ENCODE measurements at places on chromosomes 7 and 10. TPM values are rescaled to one million over a fixed set of nuclear protein-coding genes. Genes with fewer than 3 reads are reported as not detected.

GRCh38 chr7:1716263-1717094, 46.4 kb downstream of the ELFN1 start:
- DNase-seq: no peak

DNA sequence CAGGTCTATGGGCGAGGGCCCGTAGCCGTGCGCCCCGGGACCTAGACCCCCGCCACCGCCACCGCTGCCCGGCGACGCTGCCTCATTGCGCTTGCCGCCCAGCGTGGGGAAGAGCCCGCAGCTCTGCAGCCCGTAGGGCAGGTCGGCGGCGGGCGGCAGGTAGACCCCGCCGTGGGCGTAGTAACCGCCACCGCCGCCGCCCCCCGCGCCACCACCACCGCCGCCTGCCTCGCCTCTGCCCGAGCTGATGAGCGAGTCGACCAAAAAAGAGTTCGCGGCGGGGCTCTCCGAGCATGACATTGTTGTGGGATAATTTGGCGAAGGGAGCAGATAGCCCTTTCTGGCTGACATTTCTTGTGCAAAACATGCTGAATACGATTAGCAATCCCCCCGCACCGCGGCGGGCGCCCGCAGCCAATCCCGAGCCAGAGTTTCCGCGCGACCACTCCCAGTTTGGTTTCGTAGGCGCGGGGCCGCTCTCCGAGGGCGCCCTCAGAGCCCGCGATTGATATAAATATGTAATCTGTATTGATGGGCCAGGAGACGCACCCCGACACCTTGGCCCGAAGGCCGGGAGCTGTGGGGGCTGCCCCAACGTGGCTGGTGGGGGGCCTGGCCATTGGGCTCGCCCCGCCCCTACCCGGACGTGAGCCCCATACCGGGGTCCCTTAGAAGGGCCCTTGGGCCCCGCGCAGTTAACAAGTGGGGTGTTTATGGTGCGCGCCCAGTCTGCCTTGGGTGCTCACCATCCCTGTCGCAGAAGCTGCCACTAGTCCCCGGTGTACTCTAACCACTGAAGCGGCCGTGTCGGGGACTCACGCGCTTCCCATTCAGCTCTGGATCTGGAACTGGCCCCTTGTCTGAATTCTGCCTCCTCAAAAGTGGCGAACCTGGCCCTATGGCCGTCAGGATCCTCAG, at the start of gene HOXA10:
TSS of gene HOXA10 (minus strand) at position 365 of the 918 bp plus-strand sequence. CDS start at position 351, 14 bp downstream.
- no peak for DNase-seq

DNA sequence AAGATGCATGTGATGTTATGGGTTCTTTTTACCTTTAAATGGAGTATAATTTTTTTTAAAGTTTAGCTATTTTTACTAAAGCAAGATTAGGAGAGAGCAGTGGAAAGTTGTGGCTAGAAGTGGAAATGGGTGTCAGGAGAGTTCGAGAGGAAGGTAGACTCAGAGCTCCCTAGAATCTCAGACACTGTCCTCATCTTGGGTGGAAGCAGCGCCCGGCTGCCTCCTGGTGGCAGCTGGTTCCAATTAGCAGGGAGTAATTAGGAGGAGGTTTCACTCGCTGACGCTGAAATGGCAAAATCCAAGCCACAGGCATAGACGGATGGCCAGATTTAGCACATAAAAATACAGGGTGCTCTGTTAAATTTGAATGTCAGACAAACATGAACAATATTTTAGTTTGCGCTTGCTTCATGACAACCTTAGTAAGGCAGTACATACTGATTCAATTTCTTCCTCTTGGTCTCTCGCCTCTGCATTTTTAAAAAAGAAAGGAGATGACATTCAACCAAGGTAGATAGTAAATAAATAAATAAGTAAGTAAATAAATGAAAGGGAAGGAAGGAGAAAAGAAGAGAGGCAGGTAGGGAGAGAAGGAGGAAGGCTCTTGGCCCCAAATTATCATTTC, 58.5 kb downstream of the LGI1 start:
- peak; percentile 57 for DNase-seq

DNA sequence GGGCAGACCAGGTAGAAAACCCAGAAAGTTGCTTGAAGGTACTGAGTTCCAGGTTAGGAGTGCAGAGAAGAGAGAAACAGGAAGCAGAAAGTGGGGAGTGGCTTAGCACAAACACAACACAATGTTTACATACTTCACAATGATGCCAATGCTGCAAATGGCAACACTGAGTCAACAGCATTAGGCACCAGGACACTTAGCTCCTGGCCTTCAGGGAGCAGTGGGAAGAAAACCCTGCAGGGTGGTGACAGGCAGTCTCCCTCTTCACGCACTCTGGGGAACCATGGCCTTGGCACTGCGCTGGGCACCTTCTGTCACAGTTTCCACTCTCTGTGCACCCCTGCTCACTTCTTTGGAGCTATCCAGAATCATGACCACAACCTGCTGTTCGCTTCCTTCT, 7.3 kb downstream of the ICA1 start:
- no peak for DNase-seq

DNA sequence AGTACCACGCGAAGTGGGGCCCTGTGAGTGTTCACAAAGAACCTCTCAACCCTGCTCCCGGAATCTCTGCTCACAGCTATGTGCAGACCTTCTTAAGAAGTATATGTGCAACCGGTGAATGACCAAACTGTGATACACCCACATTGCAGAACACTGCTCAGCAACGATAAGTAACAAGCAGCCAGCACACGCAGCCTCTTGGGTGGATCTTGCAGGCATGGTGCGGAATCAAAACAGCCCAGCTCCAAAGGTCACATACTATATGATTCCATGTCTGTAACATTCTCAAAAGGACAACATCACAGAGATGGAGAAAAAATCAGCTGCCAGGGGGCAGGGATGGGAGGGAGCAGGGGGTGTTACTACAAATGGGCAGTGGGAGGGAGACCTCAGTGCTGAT, 101.6 kb downstream of the DLG5 start:
- DNase-seq: no peak

DNA sequence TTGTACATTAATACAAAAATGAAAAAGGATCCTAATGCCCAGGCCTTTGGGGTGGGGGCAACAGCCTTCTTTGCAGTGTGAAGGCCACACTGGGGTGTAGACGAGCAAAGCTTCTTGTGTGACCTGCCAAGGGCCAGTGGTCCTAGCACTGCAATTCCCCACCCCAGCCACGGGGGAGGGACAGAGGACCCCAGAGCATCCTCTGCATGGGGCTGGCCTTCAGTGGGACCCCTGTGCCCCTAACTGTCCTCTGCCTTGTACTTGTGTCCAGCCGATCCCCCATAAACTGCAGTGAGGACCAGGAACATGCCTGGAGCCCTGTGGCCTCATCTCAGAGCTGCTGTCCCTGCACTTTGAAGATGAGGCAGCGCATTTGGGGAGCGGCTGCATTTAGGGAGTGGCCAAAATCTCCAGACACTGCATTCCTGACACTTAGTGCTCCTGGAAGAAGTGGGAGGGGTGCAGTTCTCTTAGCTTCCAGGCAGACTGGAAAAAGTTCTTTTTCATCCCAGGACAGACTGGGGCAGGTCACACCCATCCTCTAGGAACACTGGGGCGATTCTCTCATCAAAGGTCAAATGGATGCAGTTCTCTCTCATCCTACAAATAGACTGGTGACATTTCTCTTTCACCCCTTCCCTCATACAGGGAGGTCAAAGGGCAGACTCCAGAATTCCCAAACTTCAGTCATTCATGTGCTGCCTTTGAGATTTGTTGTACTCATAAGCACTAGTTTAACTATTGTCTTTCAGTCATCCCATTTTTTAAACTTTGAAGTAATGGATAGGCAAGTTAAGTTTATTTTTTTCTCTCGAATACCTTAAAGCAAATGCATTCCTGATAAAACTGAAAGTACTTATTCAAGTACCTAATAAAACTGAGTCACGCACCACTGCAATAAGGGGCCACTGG, 922 bp upstream of the MYO1G start:
- DNase-seq: no peak

DNA sequence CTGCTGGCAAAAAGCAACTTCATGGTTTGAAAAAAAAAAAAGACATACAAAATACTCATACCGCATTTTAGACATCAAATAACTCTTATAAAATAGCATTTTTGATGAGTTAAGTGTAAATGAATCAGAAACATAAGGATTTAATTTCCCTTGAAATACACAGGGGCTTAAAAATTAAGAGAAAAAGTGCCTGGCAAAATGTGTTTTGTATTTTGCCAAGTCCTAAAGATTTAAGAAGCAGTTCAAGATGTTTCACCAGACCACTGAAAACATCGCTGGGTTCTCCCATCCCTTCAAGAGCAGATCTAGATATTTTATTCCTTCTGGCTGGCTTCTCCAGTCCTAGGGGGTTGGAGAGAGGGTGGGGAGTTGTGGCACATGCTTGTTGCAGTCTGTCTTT, 396.4 kb downstream of the INHBA start:
- DNase-seq: no peak

- peak; percentile 76 for DNase-seq
Observed at GRCh38 chr10:93482145-93482834, at the start of gene MYOF. Gene MYOF, minus strand, starts transcription at chr10:93482334. Its CDS starts 140 bp downstream, at chr10:93482194.

Gene SFXN3
- 75.9 TPM for total RNA-seq

Gene NDUFB2
- 224 TPM for total RNA-seq

Gene ABCC2
- 183 TPM for total RNA-seq

Gene MORN4
- total RNA-seq: 6.9 TPM

Gene RSPH10B
- total RNA-seq: 0.92 TPM
